ENCODE measurements at places on chromosomes 3 and 15.

GRCh38 chr15:46892621-46893160 lies 824.6 kb upstream of the SEMA6D start:
- DNase-seq, result no peak

- DNase-seq, result no peak
Measured at GRCh38 chr3:183149915-183150750, 12.4 kb downstream of the LAMP3 start.

DNA sequence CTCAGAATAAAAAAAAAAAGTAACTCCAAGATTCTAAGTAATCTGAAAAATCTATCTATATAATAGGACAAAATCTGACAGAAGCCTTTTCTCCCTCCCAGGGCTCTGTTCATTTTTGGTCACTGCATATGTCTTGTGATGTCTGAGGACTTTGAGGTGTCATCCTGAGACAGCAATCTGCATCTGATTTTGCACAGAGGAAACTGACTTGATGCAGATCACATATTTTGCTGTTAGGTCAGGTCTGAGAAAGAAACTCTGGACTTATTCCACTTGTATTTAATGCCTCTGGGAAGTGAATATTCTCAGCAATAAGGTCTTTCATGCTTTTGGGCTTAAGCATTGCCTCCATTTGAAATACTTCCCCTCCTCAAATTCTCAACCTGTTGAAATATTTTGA lies 295.2 kb upstream of the THBS1 start:
- DNase-seq, result no peak

- DNase-seq, result no peak
Measured at GRCh38 chr3:134611516-134611915, 39.3 kb downstream of the KY start.

All from muscle of back (tissue), 13 donors.